ENCODE measurements at places on chromosomes 16 and 17.

DNA sequence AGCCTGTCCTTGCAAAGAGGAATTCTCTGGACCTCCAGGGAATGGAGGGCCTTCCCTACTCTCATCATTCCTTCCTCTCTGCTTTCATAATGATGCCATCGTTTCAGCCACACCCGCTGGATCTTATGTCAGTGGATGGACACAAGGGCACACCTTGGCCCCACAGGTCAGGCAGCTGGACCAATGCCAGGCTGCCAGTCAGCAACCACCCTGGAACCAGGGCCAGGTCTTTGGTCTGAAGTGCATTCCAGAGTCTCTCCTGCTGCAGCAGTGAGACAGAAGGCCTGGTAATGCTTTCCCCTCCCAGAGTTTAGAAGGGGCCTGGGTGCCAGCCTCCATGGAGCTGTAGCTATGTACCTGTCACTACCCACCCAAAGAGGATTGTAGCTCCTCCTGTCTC lies 7.4 kb downstream of the C1QL1 start:
- DNase-seq = no peak

- peak; percentile 75 for DNase-seq
These were observed 49.0 kb downstream of the BCL7C start for GRCh38 chr16:30844671-30845449.

GRCh38 chr16:22161999-22162655 lies at the start of gene SDR42E2:
TSS of gene SDR42E2 (plus strand) at chr16:22162506. CDS start at chr16:22165583, 3,077 bp downstream.
- DNase-seq = peak; percentile 20

GRCh38 chr17:5133311-5133710 lies 17.5 kb downstream of the USP6 start:
- no peak for DNase-seq

GRCh38 chr17:35731239-35731916 lies at the start of gene RASL10B:
TSS of gene RASL10B (plus strand) at chr17:35731639. CDS start at chr17:35735185, 3,546 bp downstream.
- peak; percentile 32 for DNase-seq

DNA sequence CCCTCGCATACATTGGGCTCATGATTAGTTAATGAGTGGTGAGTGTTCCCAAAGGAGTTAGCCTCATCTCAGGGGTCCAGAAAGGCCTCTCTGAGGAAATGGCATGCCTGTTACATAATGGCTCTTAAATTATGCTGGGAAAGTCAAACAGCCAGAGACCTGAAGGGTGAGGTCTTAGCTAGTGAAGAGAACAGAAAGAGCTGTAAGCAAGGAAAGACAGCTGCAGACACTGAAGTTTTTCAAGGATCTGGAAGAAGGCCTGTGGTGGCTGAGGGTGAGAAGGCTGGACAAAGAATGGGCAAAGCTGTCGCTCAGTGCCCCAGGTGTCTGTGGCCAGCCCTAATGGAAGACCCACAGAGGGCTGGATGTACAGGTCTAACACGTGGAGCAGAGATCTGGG lies 10.4 kb downstream of the SP2 start:
- DNase-seq = no peak

- no peak for DNase-seq
These were observed 108.6 kb upstream of the CLEC3A start for GRCh38 chr16:77913738-77914253.

- DNase-seq = peak; percentile 75
These were observed 10.5 kb upstream of the TSPOAP1 start for GRCh38 chr17:58338841-58339754.

- no peak for DNase-seq
These were observed 31.7 kb downstream of the TOM1L2 start for GRCh38 chr17:17940441-17940911.

DNA sequence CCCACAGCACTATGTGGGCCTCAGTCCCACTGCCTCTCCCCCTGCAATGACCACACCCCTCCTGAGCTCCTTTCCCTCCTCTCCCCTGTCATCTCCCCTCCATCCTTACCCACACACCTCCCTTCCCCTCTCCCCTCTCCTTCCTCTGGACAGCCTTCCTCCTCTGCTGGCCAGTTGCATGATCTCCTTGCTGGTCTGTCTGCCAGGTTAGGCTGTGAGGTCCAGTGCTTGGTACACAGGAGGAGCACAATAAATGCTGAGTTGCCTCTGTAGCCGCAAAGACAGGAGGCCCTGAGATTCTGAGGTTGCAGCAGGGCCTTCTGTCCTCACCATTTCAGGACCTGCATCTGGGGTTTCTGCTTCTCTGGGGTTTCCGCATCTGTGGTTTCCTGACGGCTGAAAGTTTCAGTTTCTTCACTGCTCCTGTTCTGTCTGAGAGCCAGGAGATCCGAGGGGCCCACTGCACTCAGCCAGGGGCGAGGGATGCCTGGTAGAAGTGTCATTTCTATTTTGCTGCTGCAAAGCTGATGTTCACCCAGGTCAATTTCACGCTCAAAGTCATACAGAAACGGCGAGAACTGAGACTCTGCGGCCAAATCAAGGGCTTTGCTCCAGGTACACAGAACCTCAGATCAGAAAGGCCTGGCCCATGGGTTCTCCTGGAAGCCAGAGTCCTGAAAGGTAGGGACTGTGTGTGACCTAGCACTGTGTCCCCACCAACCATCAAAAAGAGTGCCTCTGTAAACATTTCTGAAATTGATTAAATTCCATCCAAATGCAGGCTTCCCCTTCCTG lies 4.6 kb upstream of the SLC12A3 start:
- DNase-seq = peak; percentile 11

- no peak for DNase-seq
These were observed 20.5 kb upstream of the EMP2 start for GRCh38 chr16:10600782-10601443.

DNA sequence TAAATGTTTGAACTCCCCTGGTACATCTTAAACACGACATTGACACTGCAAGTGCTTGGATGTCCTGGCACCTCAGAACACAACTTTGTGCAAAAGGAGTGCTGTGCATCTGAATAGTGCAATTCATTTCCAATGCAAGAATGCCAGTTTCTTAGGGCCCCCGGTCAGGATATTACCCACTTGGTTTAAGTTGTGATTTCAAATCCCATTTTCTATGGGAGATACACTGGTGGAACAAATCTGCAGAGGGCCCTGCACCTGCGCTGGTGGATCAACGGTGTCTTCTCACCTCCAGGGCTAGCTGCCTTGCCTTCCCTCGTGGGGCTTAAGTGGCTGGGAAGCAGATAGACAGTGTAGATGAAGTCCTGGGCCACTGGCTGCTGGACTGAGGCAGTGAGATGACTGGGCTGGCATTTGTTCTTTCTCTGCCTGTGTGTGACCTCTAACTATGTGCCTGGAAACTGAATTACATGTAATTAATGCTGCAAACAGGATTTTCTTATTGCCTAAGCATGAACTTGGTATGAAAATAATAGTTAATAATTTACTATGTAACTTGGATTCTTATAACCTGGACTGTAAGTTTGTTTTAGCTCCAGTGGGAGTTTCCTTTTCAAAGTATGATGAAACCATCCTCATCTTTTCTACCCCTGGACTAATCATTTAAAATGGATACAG lies 20.9 kb downstream of the HAPSTR1 start:
- no peak for DNase-seq

DNA sequence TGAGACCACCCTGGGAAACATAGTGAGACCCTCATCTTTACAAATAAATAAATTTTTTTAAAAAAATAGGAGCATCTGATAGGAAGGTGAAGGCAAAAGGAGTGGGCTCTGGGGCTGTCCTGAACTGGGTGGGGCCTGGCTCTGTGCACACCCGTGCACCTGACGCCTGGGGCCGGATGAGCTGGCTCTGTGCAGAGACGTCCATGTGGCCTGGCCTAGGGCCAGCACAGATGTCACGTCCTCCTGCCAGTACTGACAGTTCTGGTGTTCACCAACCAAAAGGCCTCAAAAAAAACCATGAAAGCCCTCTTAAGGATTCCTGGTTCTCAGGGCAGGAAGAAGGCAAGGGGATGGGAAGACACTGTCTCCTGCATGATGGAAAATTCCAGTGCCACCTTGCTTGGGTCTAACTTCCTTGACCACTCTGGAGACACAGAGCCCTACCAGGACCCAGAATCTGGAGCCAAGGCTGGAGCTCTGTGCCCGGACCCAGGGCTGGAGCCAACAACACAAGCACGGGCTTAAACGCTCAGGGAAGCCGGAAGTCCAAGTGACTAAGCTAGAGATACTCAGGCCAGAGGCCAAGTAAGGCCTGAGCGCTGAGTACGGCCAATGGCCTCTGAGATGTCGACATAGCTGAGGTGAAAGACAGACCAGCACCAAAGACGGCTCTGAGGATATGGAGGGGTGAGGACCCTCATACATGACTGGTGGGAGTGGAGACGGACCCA lies 32.9 kb downstream of the COPRS start:
- no peak for DNase-seq

DNA sequence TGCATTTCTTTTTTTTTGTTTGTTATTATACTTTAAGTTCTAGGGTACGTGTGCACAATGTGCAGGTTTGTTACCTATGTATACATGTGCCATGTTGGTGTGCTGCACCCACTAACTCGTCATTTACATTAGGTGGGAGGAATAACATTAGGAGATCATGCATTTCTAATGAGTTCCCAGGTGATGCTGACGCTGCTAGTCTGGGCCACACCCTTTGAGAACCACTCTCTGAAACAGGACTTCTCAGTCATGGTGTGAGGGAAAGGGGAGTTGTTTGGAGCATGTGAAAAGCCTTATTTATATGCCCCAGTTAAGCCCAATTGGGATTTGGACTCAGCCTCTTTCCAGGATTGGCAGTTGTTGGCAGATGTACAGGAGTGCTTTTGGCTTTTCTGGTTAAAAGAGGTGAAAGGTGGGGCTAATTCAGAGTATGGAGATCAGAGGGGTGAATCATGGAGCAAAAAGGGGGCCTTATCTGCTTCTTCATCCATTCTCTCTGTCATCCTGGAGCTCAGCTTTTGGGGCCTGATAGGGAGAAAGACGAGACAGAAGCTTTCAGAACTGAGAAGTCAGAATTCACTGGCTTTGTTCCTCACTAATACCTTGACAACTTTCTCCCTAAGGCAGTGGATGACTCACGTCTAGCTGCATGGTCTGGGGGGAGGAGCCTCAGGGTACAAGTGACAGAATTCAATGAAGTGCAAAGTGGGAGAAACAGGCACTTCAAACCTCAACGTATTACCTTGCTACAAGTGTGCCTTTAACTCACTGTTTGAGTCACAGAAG lies 180.0 kb upstream of the CACNG3 start:
- DNase-seq = peak; percentile 12

DNA sequence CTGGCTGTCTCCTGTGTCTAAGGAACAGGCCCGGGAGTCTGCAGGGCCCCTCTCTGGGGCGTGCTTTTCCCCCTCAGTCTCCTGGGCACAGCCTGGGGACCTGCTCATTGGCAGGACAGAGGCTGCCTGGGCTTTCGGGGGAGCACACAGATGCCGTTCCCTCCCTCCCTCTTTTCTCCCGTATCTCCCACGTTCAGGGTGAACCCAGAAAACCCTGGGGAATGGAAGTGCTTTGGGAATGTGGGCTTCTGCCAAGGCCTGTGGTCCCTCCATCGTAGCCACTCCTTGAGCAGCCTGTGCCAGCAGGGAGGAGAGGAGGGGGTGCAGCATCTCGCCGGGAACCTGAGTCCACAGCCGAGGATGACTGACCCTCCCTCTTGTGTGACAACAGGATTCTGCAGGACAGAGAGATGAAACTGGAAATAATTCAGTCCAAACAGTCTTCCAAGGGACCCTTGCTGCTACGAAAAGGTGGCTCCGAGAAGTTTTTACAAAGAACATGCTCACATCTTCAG lies 52.0 kb downstream of the RNF213 start:
- no peak for DNase-seq

DNA sequence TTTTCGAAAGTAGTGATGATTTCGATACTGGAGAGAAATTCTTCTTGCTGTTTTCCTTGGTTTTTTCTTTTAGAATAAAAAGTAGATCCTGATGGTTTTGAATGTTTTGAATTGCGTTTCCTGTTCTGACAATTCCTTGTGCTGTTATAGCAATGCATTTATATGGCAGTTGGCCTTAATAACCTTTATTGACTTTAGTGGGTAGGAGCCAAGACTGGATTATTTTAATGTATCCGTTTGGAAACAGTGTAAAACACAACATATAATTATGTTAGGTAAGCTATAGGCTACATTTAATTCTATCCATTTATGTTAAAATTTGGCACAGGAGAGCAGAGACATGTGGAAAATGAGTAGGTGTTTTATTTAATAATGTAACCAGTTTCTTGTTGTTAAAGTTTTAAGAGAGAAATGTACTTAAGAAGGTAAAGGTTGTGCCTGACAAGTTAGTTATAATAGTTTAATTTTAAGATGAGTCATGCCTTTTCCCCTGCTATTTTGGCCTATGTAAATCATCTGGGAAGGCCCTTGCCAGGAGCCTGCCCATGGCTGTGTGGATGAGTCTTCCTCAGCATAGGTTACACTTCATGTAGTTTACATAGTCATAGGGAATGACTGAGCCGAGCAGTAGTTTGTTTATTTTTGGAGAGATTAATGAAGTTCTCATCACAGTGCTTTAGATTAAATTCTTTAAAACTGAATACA lies 189.9 kb downstream of the FTO start:
- DNase-seq = no peak

GRCh38 chr17:66331038-66331816 lies 28.8 kb downstream of the PRKCA start:
- DNase-seq = no peak

- no peak for DNase-seq
These were observed 9.1 kb upstream of the MSI2 start for GRCh38 chr17:57247261-57247660.

GRCh38 chr16:54822892-54823291 lies 107.8 kb upstream of the IRX5 start:
- DNase-seq = no peak

DNA sequence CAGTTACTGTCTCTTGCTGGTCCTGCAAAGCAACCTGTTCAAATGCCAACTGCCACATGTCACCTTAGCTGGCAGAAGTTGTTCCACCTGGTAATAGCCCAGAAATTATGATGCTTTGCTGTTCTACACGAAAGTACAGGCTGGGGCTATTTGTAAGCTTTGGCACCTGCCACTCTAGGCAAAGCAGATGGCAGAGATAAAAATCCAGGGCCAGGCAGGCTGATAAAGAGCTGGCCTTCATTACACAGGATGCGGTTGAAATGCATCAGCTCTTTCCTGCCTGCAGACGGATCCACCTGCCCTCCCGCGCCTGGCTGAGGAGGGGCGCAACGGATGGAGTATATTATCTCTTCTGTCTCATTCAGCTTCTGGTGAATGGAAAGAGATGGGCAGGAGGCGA lies 29.3 kb upstream of the KDM8 start:
- DNase-seq = peak; percentile 22

DNA sequence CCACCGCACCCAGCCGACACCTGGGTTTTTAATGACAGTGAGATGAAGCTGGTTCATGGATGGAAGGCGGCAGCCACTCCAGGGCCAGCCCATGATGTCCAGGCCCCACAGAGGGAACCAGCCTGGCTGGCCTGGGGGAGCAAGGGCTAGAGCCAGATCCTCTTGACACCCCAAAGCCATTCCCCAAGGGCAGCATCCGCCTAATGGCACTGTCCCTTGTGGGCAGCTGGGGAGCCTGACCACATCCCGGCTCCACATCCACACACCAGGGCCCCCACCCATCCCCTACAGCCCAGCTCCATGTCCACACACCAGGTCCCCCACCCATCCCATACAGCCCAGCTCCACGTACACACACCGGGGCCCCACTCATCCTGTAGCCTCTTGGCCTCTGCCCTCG lies 53.3 kb upstream of the ACSF3 start:
- no peak for DNase-seq

- DNase-seq = no peak
These were observed 137.0 kb upstream of the RCVRN start for GRCh38 chr17:10041916-10042588.

GRCh38 chr16:89380681-89381080 lies 109.7 kb downstream of the ANKRD11 start:
- no peak for DNase-seq

All from activated T-cell treated with anti-CD3 and anti-CD28 coated beads for 24 hours (primary cell).